ENCODE measurements at places on chromosomes 2 and 18.

- no peak for DNase-seq
These were observed 852 bp downstream of the POLI start for GRCh38 chr18:54269893-54270844.

GRCh38 chr2:233801357-233802131 lies 23.4 kb downstream of the MROH2A start:
- peak; percentile 79 for DNase-seq

DNA sequence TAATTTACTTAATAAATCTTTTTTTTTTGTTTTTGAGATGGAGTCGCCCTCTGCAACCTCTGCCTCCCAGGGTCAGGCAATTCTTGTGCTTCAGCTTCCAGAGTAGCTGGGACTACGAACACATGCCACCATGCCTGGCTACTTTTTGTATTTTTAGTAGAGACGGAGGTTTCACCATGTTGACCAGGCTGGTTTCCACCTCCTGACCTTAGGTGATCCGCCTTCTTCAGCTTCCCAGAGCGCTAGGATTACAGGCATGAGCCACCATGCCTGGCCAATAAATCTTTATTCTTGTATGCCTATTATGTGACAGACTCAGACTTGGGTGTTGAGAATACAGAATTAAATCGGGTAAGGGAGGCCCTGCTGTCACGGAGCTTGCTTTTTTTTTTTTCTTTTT lies 16.7 kb upstream of the ASXL2 start:
- DNase-seq, result no peak

- no peak for DNase-seq
These were observed 453.4 kb upstream of the SLC14A2 start for GRCh38 chr18:45161850-45162249.

DNA sequence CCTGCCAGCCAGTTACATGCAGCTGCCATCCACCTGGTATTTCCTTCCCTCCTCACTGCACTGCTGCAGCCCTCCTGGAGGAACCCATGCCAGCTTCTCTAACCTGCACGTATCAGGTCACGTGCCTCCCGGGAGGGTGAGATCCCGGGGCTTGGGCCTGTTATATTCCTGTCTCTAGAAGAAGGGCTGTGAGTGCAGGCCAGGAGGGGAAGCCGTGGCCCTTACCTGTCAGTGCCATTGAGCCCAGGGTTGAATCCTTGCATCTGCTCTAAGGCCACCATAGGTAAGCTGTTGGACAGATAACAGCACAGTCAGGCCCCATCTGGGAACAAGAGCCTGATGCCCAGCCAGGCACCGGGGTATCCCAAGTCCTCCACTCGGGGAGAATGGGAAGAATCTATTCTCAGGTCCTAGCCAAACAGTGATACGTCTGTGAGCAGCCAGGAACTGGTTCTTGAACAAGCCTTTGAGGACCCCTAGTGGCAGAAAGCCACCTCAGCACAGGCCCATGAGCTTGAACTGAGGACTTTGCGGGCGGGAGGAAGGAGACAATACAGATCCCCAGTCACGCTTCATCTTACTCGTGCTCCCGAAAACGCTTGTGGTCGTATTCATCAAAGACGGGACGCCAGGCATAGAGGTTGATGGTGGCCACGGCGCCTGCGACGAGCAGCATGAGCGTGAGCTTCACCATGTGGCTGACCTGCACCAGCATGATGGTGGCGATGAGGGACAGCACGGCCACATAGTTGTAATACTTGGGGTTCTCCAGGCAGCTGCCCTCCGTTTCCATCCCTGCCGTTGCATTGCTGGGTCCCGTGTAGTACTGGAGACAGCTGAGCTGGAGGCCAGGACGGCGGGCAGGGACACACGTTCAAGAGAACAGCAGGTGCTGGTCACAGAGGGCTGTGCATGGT lies 34.4 kb downstream of the CENPO start:
- no peak for DNase-seq

- DNase-seq, result no peak
These were observed 36.9 kb upstream of the DSEL start for GRCh38 chr18:67553437-67553836.

DNA sequence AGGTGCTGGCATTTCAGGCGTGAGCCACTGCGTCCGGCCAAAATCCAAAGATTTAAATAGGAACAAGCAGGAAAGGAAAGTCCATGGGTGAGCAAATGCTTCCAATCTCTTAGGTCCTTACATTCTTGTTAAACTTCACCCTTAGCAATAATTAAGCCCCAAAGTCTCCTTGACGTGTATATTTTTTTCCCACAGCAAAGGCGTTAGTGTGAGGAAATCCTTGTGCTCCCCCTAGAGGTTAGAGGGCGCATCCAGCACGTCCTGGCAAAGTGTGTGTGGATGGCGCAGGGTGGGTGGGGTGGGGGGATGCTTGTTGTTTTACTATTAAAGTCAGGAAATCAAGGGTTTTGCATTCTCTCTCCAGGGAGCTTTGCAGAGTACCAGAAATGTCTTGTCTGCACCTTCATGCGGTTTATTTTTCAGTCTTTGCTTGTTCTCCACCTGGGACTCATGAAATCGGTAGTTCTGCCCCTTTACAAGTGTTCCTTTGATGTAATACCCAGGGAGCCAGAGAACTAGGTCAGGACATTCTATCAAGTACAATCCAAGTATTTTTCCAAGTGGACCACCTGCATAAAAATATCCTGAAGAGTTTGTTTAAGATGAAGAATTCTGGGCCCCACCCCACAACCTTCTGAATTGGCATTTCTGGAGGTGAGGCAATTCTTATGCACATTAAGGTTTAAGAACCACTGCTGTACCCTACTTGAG lies 22.2 kb upstream of the ITSN2 start:
- no peak for DNase-seq

GRCh38 chr2:46874236-46874929 lies 41.2 kb downstream of the MCFD2 start:
- DNase-seq, result no peak

GRCh38 chr18:6994771-6995430 lies 122.7 kb downstream of the LAMA1 start:
- no peak for DNase-seq

GRCh38 chr2:170707821-170708795 lies 7.0 kb upstream of the SP5 start:
- DNase-seq, result peak; percentile 58

DNA sequence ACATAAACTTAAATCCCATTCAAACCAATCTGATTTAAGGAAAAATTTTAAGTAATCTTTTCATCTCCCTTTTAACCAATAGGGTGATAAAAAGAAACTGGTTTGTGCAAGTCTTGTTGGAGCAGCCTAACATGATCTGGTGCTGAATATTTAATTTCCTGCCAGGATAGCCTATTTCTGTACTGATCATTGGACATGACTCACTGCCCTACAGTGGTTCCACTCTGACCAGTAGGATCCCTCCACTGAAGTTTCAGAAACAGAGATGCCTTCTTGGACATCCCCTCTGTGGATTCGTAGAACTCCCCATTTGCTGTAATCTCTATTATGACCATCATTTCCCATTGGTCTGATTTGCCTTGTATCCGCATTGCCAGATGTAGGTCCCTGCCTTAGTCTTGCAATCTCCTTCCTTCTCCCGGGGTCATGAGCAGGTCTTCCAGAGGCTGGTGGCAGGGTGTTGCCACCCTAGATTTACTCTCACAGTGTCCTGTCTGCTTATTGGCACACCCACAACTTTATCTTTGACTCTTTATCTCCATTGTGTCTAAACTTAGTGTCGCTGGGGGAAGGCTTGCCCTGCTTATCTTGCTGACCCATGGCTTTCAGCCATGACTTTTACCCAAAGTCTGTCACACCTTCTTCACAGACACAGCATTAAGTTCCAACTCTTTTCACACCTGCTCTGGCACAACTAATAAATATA lies 12.3 kb upstream of the SETBP1 start:
- DNase-seq, result no peak

DNA sequence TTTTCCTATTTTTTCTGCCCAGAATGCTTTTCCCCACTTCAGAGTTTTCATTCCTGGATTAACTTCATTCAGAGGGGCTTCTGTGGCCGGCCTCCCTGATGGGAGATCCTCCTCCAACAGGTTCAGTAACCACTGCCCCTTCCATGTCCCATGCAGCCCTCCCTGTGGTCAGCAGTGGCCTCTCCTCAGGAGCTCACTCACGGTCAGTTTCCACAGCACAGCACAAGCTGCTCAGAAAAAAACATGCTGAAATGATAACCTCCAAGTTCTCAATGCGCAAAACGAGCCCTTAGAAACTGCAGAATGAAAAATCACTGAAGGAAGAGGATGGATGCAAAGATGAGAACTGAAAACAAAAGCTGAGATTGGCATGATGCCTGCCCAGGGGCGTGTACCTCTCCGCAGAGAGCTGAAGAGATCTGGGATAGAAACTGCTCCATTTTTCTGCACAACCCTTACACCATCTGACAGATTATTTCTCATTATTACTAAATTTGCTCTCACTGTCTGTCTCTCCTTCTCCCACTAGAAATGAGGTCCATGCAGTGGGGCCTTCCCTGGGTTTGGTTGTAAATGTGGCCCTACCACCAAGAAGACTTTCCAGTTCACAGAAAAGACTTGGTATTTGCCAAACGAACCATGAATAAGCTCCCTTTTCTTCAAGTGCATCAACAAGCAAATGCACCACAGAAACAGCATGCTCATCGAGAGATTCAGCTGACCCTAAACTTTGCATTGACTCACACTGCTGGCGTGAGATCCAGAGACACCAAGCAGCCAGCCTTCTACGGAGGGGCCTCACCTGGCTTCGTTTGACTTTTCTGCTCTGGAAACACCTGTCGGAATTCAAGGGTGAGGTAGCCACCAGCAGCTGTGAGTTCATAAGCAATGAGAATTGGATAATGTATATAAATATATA lies 51.5 kb downstream of the TMEM18 start:
- DNase-seq, result peak; percentile 72

DNA sequence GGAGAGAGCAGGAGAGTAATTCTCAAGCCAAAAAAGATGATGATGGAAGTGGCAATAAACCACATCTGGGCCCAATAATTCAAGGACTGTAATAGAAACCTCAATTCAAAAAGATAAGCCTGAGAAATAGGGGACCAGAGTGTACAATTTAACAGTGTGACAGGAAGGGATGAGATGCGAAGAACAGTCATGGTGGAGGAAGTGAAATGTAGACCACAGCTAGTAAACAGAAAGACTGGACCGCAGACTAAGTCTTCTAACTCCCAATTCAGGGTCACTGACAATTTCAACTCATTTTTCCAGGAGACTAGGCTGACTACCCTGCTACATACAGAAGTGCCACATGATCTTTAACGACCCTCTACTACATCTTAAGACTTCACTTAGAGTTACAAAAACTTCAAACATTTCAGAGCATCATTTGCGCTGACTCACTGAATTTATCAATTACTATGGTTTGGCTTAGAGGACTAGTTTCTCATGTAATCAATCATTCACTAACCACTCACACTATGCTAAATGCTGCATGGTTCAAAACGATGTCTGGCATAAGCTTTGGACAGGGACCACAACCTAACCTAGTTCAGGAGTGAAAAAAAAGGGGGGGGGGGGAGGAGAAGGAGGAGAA lies 9.0 kb downstream of the CUL3 start:
- no peak for DNase-seq

DNA sequence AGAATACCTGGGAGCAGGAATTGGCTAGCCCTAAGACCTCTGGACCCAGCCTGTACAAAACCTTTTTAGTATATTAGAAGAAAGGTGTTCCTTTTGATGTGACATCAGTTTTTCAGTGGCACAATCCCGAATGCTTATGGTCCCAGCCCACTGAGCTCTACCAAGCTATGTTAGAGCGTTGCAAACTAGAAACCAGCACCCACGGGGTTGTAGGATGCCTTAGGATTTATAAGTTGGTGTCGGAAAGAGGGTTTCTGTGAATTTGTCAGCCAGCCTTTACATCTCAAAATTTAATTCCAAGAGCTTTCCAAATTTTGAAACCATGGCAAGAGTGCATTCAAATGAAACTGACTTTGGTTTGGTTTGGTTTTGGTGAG lies 499 bp upstream of the LMAN1 start:
- no peak for DNase-seq

DNA sequence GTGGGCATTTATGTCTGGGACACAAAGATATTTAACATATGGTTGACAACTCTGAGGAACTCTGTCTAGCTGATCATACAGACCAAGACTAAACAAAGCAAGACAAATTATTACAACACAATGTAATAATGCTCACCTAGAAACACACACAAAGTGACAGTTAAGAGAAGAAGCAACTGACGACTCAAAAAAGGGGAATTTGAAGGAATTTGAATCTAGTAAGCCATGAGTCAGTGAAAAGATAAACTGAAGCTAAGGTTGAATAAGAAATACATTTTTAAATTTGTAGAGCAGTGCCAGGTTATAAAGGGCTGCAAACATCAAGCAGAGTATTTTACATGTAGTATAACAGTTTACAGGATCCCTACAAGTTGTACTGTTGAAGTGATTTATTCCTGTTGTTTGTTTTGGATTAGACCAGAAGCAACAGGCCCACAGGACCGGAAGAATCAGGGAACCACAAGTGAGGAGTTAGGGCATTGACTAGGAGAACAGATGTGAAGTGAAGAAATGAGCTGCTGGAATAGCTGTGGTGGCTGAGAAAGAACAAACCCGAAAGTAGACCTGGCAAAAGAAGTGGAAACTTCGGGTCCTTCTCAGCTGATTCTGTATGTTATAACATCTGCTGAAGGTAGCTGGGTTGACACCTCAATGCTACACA lies 35.6 kb downstream of the IFIH1 start:
- no peak for DNase-seq

Measured in vagina (tissue), 2 donors.